Posterior cingulate gyrus (tissue), 11 donors: ENCODE measurements at places on chromosomes 13 and 19.

DNA sequence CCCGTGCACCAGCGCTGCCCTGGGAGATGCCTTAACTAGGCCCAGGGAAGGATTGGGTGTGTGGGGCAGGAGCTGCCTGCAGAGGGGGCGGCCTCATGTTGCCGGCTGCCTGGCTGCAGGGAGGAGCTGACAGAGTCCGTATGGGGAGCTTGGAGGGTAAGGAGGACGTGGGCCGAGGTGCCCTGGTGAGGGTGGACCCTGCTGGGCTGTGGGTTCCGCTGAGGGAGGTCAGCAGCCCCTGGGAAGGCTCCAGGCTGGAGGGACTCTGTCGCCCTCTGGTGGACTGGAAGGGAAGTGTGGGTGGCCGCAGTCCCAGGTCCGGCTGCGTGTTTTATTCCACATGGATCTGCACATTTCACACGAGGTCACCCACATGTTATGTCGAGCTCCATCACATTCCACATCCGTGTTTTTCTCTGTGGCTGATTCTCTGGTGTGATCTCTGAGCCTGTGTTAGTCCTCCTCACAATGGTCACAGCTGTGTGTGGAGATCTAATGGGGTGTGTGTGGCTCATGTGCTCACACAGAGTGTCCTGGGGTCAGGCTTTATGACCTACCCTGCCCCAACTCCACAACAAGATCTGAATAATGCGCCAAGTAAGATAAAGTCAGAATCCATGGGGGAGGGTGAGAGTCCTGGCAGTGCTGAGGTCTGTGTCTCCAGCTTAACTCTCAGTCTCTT lies 1.8 kb upstream of the CEACAM8 start:
- DNase-seq, result no peak

- DNase-seq, result no peak
Observed at GRCh38 chr13:32124743-32125142, 93.2 kb downstream of the FRY start.

DNA sequence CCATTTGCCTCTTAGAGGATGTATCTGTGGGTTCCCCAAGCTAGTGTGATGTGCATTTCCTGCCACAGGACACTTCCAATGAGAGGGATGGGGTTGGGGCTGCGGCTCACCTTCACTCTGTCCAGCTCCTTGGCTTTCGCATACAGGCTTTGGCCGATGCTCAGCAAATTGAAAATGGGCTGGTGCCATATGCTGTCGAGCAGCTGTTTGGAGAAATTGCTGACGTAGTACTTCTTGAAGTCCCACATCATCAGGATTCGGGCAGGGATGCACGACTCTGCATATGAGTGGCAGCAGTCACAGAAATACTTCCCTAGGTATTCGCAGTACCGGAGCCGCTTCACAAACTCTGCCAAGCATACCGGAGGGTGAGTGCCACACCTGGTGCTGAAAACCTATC lies 37.0 kb downstream of the RUBCNL start:
- DNase-seq, result no peak

DNA sequence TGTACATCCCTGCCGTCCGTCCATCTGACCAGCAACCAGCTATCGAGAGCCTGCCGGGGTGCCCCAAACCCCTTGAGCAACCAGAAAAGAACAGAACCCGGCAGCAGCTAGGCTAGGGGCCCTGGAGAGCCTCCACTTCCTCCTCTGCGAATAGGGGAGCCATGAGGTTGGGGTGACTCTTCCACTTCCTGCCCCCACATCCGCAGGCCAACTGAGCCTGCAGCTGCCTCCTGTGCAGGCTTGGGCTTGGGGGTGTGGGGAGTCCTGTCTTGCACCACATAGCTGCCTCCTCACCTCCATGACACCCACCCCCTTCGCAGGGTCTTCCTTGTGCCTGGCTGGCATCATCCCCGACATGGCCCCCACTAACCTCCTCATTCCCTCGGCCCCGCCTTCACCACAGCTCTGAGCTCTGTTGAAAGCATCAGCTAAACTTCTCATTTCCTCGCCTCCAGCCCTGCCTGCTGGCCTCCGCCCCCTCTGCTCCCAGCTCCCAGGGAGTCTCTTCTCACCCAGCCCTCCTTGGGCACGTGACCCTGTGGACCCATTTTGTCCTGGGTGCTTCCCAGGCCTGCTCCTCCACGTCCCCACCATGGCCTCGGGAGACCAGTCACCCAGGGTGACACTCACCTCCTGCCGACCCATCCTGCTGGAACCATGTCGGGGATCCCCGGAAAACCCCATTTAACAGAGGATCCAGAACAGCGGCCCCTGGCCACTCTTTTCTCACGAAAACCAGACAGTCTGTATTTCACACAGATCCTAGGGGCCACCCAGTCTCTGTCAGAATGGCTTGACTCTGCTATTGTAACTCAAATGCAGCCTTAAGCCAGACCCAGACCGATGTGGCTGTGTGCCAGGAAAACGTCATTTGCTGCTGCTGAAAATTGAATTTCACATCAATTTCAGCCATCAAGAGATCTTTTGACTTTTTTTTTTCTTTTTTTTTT lies 50.4 kb downstream of the MYO9B start:
- peak; percentile 72 for DNase-seq

- no peak for DNase-seq
Observed at GRCh38 chr13:99809926-99810325, 161.6 kb downstream of the ZIC5 start.

GRCh38 chr19:48196933-48197665 lies 26.6 kb downstream of the ZSWIM9 start:
- no peak for DNase-seq

GRCh38 chr19:17865364-17866311 lies 5.9 kb downstream of the RPL18A start:
- no peak for DNase-seq

GRCh38 chr13:103044056-103044455 lies 22.2 kb downstream of the SLC10A2 start:
- DNase-seq, result no peak

GRCh38 chr19:49441210-49441959 lies at the start of gene SLC17A7:
SLC17A7 (minus strand) TSS chr19:49441527; CDS start chr19:49441379, 148 bp downstream.
- peak; percentile 91 for DNase-seq

DNA sequence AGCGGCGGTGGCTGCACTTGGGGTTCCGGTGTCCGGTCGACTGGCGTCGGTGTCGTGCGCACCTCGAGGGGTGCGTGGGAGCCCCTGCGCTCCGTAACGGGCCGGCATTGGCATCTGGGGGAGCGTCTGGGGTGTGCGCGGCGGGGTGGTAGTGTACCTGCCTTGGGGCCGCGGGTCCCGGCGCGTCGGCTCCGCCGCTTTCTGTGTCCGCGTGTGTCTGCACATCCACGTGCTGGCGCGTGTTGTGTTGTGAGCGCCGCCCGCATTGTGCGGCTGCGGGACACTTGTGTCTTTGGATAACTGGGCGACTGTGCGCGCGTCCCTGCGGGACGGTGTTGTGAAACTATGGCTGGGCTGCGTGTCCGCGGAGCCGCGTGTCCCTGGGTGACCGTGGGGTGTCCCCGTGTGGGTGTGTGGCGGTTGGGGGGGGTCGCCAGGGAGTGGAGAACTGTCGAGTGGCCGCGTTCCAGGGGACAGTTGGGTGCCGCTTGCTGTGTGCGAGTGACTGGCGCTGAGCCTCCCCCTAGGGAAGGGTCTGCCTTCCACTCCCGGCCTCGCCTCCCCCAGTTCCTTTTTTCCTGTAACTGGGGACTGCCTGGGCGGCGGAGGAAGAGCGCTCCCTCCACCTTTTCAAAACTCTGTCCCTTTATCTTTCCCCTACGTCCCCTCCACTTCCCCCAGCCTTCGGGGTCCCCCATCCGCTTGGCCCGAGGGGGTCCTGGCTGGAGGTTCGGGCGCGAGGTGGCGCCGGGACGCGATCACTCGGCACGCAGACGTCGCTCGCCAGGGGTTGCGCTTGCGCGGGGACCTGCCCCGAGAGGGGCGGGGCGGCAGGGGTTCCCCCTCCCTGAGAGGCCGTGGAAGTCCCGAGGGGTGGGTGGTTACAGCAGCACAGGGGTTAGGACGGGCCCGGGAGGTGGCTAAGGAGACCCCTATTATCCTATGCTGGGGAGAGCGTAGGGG lies 5.7 kb upstream of the NFIC start:
- DNase-seq, result peak; percentile 85

DNA sequence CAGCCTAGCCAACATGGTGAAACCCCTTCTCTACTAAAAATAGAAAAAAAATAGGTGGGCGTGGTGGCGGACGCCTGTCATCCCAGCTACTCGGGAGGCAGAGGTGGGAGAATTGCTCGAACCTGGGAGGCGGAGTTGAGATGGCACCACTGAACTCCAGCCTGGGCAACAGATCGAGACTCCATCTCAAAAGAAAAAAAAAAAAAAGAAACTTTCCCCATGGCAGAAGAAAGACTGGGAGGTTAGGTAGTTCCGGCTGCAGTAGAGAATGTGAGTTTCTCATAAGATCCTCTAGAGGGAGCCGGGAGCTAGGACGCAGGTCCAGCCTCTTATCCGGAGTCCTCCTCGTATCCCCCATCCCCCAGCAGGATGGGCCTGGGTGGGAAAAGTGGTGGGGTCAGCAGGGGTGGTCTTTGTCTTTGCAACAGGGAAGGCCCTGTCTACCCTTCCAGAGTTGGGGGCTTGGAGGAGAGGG lies 13.2 kb upstream of the CREB3L3 start:
- no peak for DNase-seq

- no peak for DNase-seq
Observed at GRCh38 chr13:91704398-91704797, 306.0 kb downstream of the GPC5 start.

- DNase-seq, result peak; percentile 3
Observed at GRCh38 chr19:21202865-21203494, 61.1 kb downstream of the ZNF431 start.

DNA sequence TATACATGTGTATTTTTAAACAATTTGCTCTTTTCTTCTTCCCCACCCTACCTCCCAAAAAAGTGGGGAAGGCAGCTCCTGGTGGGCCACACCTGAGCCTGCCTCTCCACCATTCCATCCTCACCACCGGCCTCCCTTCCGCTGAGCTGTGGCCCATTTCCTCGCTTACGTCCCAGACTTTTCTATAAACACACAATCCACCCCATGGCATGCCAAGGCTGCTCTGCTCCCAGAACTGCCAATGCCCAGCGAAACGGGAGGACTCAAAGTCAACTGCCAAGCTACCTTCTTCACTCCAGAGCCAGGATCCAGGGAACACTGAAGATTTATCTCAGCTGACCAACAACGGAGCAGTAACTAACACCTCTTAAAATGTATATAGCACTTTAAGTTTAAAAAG lies 2.8 kb downstream of the N4BP2L1 start:
- no peak for DNase-seq

DNA sequence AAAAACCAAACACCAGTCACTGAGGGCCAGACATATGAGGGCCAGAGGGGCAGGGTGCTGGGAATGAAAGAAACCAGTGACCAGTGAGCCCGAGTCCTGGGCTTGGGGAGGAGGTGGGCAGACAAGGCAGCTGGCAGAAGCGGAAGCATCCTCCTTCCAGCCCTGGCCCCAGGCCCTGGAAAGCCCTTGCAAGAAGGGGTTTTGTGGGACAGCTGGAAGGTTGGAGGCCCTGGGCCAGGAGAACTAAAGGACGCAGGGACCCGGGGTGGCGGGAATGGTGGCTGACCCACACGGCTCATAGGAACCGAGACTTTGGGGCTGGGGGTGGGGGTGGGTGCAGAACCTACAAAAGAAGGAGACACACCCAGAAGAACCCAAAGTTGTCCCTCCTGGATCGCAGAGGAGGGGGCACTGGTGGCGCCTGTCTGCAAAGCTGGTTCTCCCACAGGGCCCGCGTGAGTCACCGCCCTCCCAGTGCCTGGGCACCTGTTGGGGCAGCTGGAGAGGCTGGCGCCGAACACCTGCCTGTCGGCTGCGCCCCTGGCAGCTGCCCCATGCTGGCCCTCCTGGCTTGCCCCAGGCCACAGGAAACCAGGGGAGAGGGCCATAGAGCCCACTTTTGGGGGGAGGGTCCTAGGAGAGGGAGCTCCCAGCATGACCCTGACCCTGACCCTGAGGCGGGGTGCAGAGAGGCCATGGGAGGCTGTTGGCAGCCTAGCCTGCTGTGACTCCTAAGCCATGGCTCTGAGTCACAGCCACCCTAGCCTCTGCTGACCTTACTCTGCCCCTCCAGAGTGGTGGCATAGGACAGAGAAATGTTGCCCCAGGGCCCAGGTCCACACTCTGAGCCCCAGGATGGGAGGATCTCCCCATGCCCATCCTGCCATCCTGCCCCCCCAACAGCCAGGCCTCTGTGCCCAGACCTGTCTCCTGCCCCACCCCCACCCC lies 802 bp downstream of the DMPK start:
- DNase-seq, result no peak

- no peak for DNase-seq
Observed at GRCh38 chr13:25440061-25440460, 68.3 kb downstream of the ATP8A2 start.

DNA sequence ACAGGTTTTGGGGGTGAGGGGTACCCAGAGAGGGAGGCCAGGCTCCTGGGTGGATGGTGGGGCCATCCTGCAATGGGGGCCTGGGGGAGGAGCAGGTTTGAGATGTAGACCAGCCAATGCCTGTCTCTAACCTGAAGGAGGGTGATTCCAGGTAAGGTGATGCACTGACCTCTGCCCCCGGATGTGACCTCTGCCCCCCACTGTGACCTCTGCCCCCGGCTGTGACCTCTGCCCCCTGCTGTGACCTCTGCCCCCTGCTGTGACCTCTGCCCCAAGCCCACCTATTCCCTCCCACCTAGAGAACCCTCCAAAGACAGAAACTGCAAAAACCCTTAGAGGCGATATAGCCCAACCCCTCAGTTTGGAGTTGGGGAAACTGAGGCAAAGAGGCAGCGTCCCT lies 10.3 kb upstream of the SPACA4 start:
- DNase-seq, result no peak

GRCh38 chr13:111068009-111068350 lies 47.1 kb upstream of the ARHGEF7 start:
- DNase-seq, result no peak

DNA sequence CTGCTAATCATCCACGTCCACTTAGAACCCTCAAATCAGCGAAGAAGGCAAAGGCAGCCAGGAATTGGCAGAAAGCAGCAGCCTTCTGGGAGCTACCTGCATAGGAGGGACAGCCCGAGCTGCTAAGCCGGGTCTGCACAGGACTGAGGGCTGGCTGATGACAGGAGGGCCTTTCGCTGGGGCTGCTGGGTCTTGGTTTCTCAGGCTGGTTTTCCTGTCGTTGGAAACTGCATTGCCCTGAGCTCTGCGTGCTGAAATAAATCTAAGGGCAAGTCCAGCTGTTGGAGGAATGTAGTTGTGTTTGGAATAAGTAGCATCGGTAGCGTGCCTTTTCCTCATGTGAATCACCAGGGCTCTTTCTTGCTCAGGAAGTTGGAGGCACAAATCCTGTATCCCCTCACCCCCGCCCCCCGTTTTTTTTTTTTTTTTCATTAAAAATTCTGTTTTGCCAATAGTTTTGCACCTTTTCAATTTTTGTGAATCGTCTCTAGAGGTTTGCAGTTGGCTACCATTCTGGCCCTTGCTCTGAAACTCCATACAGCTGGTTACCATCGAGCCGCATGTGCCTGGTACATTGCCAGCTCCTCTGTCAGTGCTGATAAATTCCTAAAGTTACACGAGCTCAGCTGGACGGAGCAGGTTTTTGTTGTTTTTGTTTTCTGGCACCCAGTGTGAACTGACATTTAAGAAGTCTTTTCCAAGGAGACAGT lies 193.9 kb upstream of the RNF113B start:
- no peak for DNase-seq
